Thymus (tissue), 14 donors: ENCODE measurements at places on chromosomes 2 and 18.

DNA sequence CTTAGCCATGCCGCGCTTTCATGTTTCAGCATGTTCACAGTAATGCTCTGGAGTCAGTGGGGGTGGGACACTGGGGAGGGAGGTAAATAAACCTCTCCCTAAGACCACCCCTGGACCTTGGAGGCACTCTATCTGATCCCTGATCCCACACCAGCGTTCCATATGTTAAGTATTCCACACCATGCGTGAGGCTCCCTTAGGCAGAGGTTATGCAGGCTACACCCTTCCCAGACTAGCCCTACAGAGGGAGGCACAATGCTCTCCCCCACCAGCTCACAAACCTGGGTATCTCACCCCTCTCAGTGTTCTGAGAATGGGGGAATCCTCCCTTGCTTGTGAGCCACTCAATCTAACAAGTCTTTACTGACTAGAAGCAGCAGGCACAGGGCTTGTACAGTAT is 1610.4 kb upstream of the ZEB2 start:
- no peak overlapping the region for H3K4me3 ChIP-seq
- H3K4me1 ChIP-seq: no peaks in the 10 kb centered on the region
- no peak for DNase-seq
- H3K27me3 ChIP-seq: no peaks in the 10 kb centered on the region

DNA sequence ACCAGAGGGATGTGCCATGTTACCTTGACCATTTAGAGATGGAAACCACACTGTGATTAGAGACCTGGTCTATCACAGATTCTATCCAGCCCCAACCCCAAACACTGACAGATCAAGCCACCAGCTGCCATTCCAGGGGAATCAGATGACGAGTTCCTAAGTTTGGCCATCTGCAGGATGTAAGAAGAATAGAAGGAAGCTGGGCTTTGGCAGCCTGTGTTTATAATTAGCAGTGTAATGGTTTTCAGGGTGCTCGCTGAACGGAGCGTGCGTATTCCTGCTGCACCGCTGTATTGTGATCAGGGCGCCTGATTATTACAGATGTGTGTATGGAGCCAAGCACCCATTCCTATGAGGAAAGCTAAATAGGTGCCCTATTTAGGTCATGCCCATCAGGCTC is 138.1 kb downstream of the LRRC30 start:
- no peaks in the 10 kb centered on the region for H3K27me3 ChIP-seq
- no peak for DNase-seq
- H3K27ac ChIP-seq: no peak overlapping the region
- H3K4me1 ChIP-seq: no peaks in the 10 kb centered on the region
- H3K36me3 ChIP-seq: no peaks in the 10 kb centered on the region
- H3K4me3 ChIP-seq: no peak overlapping the region

DNA sequence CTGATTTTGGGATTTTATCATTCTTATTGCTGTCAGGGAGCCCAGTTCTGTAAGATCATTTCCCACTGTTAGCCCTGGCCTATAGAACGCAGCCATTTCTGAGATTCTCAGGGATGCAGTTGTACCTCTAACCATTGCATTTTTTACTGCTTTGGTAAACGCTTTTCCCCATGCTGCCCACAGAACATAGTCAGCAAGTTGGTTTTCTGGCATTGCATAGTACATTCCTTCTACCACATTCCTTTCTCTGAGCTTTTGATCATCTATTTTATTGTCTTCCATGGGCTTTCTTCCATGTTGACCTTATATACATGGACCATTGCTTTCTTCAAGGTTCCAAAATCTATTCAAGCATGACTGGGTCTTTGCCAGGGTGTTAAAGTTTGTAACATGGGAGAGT is 86.8 kb upstream of the ST6GAL2 start:
- no peaks in the 10 kb centered on the region for H3K27me3 ChIP-seq
- no peak overlapping the region for H3K27ac ChIP-seq
- DNase-seq: no peak
- H3K4me1 ChIP-seq: no peaks in the 10 kb centered on the region

- H3K27me3 ChIP-seq: no peaks in the 10 kb centered on the region
- H3K36me3 ChIP-seq: no peaks in the 10 kb centered on the region
- no peak for DNase-seq
- H3K27ac ChIP-seq: no peak overlapping the region
These were observed 397.2 kb upstream of the CDH19 start for GRCh38 chr18:67001052-67001451.

DNA sequence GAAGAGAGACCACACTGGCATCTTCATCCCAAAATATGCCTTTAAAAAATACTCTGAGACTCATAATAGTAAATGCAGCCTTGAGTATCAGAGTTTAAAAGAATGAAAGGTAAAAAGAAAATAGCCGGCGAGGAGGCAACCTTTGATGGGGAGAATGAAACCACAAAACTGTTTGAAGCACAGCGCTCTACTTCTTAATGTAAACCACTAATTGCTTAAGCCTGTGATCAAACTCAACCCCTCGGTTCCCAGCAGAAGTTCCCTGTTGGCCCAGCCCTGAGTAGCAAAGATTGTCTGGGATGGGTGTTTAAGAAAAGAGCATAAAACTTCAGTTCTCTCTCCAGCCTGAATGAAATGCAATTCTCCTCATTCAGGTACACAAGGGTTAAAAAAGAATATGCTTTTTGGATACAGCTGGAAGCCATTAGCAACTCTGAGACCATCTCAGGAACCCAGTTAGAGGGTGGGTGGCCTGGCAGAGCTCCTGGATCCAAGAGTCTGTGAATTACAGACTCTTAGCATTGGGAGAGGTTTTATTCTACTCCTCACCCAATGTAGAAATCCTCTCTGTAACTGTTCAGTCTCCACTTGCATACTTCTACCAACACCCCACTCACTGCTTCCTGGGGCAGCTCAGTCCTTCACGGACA is 44.8 kb downstream of the VIT start:
- H3K36me3 ChIP-seq: no peaks in the 10 kb centered on the region
- H3K4me1 ChIP-seq: peaks cover 5% of the 10 kb centered on the region
- H3K27ac ChIP-seq: no peak overlapping the region
- H3K27me3 ChIP-seq: no peaks in the 10 kb centered on the region

DNA sequence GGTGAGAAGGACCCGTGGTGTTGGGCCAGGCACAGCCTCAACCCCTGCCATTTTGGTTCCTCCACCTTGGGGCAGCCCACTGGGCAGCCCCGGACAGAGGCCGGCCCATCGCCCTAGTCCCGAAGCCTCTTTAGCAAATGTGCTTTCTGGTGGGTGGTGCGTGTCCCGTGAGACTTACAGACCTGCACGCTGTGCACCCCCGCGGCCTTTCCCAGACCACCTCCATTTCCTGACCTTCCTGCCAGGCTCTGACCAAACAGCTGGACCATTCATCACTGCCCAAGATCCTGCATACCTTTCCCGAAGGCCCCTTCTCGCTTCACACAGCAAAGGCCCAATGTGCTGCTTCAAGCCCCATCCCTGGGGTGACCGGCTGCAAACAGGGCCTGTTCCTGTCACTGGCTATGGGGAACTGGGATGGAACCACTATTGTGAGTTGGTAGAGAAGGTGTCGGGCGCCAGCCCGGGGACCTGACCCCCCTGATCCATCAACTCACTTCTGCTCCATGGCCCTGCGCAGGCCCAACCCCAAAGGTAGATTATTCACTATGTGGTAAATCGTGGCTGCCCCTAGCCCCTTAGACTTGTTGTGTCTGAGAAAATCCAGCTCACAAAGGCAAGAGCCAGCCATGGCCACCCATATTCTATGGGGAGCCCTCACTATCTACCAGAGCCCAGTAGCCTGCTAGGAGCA is 341.0 kb downstream of the EIPR1 start:
- H3K27ac ChIP-seq: no peak overlapping the region
- H3K36me3 ChIP-seq: no peaks in the 10 kb centered on the region
- H3K4me1 ChIP-seq: no peaks in the 10 kb centered on the region
- no peak for DNase-seq
- no peak overlapping the region for H3K4me3 ChIP-seq

DNA sequence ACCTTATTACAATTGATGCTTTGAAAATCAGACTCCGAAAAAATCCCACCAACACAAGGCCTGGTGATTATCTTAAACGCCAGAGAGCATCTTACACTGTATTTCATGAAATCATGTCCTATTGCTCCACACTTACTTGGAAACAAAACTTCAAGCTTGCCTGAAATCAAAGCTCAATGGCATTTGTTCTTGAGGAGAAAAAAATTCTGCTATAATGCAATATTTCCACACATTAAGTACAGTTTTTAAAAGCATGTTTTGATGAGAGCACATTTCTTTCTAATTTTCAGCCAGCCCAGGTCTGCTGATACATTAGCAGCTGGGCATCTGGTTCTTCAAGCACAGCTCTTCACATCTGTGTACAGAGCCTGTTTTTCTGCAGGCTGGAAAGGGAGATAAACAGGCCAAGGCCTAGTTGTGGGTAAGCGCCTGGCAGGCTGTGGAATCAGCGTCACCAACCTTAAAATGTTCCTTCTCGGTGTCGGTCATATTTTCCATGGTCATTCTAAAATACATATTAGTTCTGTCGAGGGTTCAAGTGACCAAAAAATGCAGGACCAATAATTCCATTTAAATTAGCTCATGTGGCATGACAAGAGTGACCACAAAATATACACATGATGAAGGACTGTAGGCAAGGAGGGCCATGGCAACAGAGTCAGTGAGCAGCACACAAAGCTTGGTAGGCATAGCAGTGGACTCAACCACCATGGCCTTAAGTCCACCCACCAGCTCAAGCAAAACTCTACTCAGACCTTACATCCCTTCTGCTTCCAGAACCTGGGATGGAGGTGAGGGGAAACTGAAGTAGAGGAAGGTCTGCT is 20.9 kb downstream of the SLC8A1 start:
- H3K4me1 ChIP-seq: no peaks in the 10 kb centered on the region
- H3K4me3 ChIP-seq: no peak overlapping the region
- no peak for DNase-seq

- no peak for DNase-seq
- H3K27ac ChIP-seq: no peak overlapping the region
These were observed 73.1 kb upstream of the RMDN2 start for GRCh38 chr2:37851828-37852584.

- H3K4me3 ChIP-seq: no peak overlapping the region
- no peaks in the 10 kb centered on the region for H3K27me3 ChIP-seq
- no peak overlapping the region for H3K27ac ChIP-seq
These were observed 65.7 kb upstream of the BCL2L11 start for GRCh38 chr2:111054791-111055691.

GRCh38 chr2:108316033-108316432 is 27.3 kb downstream of the SULT1C2 start:
- H3K36me3 ChIP-seq: no peaks in the 10 kb centered on the region
- no peak for DNase-seq
- H3K27ac ChIP-seq: no peak overlapping the region
- H3K27me3 ChIP-seq: no peaks in the 10 kb centered on the region
- no peaks in the 10 kb centered on the region for H3K4me1 ChIP-seq

- peaks cover 4% of the 10 kb centered on the region for H3K27me3 ChIP-seq
- no peak overlapping the region for H3K27ac ChIP-seq
- H3K4me3 ChIP-seq: no peak overlapping the region
- H3K36me3 ChIP-seq: no peaks in the 10 kb centered on the region
- no peak for DNase-seq
- no peaks in the 10 kb centered on the region for H3K4me1 ChIP-seq
These were observed 40.0 kb upstream of the PUM2 start for GRCh38 chr2:20390524-20391123.

DNA sequence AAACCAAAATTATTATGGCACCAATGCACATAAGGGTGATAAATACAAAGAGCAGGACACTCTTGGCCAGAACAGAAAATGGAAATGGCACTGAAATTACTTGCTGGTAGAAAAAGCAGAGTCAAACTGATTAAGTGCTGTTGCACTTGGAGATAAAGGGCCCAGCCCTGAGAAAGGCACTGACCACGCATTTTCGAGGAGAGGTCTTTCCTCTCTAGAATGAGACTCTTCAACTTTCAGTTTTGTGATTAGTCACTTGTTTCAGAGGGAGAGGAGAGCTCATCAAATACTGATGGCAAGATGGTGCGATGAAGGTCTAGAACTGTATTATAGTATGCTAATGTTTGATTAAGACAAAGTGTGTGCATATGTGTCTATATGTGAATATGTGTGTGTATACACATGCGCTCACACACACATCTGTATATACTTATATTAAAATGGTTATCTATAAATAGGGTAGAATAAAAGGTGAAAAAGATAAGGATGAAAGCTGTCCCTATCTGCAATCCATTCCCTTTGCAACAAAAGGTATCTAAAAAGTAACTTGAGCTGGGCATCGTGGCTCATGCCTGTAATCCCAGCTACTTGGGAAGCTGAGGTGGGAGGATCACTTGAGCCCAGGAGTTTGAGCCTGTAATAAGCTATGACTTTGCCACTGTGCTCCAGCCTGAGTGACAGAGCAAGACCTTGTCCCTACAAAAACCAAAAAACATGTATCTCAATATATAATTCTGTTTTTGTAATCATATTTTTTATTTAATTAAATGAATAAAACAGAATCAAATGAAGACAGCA is 48.8 kb upstream of the ZDBF2 start:
- H3K4me1 ChIP-seq: no peaks in the 10 kb centered on the region
- H3K27ac ChIP-seq: no peak overlapping the region
- no peaks in the 10 kb centered on the region for H3K36me3 ChIP-seq
- no peak for DNase-seq
- H3K4me3 ChIP-seq: no peak overlapping the region

GRCh38 chr2:41906338-41906725 is 141.5 kb upstream of the PKDCC start:
- no peak for DNase-seq
- H3K27ac ChIP-seq: no peak overlapping the region

- no peak overlapping the region for H3K27ac ChIP-seq
- H3K4me3 ChIP-seq: no peak overlapping the region
- H3K36me3 ChIP-seq: no peaks in the 10 kb centered on the region
- no peaks in the 10 kb centered on the region for H3K4me1 ChIP-seq
- DNase-seq: no peak
- H3K27me3 ChIP-seq: no peaks in the 10 kb centered on the region
These were observed 691.3 kb downstream of the LRP1B start for GRCh38 chr2:141439524-141439923.

GRCh38 chr18:11339188-11339775 is 189.9 kb upstream of the PIEZO2 start:
- no peak overlapping the region for H3K27ac ChIP-seq
- no peak for DNase-seq
- H3K4me3 ChIP-seq: no peak overlapping the region
- H3K36me3 ChIP-seq: no peaks in the 10 kb centered on the region

- no peak for DNase-seq
- no peaks in the 10 kb centered on the region for H3K4me1 ChIP-seq
- no peaks in the 10 kb centered on the region for H3K27me3 ChIP-seq
- H3K27ac ChIP-seq: no peak overlapping the region
These were observed 255.6 kb downstream of the OSR1 start for GRCh38 chr2:19102696-19103423.

GRCh38 chr2:163794635-163795034 is 58.8 kb upstream of the FIGN start:
- no peak overlapping the region for H3K27ac ChIP-seq
- no peak for DNase-seq
- H3K4me3 ChIP-seq: no peak overlapping the region
- no peaks in the 10 kb centered on the region for H3K4me1 ChIP-seq

- H3K36me3 ChIP-seq: peaks cover 34% of the 10 kb centered on the region
- H3K4me3 ChIP-seq: no peak overlapping the region
- H3K27ac ChIP-seq: no peak overlapping the region
- peak; percentile 23 for DNase-seq
- H3K4me1 ChIP-seq: no peaks in the 10 kb centered on the region
These were observed 23.6 kb upstream of the RBM44 start for GRCh38 chr2:237774811-237775553.

- no peak for DNase-seq
- H3K27me3 ChIP-seq: peaks cover 2% of the 10 kb centered on the region
- H3K4me1 ChIP-seq: no peaks in the 10 kb centered on the region
- H3K4me3 ChIP-seq: no peak overlapping the region
- H3K36me3 ChIP-seq: no peaks in the 10 kb centered on the region
These were observed 14.7 kb upstream of the ATP6V1B1 start for GRCh38 chr2:70921031-70921430.

GRCh38 chr2:119544075-119544938 is at the start of gene CFAP221:
Gene CFAP221 (plus strand): TSS chr2:119544449. CDS start chr2:119546132, 1,683 bp downstream.
- no peaks in the 10 kb centered on the region for H3K36me3 ChIP-seq
- DNase-seq: peak; percentile 52
- peaks cover 23% of the 10 kb centered on the region for H3K27me3 ChIP-seq
- H3K4me1 ChIP-seq: peaks cover 2% of the 10 kb centered on the region
